ENCODE measurements at places on chromosomes 4 and X.

DNA sequence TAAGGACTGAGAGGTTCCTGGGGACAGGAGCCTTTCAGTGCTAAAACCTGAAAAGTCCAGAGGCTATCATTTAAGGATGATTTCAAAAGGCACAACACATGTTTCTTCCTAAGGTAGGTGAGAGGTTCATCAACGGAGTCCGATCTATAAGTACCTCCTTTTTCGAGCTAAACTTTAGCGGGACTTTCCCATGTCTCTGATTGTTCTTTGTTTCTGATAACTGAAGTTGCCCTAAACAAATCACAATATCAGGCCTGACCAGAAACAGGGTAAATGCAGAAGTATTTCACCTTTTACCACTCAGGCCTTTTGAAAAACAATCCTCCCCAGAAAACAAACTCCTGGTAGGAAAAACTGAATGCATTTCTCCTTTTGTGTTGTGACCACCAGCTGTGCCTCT lies 17.6 kb downstream of the PIR start:
- no peak for DNase-seq

DNA sequence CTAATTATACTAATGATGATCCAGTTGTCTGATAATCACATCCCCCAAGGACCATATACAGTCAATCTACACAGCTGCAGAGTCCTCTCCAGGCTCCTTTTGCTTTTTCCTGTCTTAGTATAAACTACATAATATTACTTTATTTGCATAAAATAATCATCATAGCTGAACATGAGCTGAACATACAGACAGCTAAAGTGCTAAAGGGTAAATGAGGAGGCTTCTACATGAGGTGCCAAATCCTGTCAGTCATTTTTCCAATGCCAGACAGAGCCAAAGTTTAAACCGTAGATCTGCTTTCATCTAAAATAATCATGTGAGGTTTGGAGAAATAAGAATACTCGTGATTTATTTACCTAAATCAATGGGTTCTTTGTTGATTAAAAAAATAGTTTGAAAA lies 1530.1 kb upstream of the PABPC4L start:
- DNase-seq = no peak

DNA sequence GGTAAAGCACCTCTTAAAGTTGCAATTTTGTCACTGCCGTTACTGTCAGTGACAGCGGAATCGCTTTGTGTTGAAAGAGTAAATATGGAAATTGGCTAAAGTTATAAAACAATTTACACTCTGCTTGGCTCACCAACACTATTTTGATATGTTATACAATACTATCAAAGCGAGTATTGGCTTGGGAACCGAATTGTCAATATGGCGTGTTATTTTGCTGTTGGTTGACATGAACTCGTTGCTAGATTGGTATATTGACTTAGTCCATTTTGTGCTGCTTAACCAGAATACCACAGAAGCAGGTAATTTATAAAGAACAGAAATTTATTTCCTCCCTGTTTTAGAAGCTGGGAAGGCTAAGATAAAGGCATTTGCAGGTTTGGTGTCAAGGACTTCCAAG lies 58.6 kb downstream of the DCK start:
- no peak for DNase-seq

GRCh38 chrX:135015523-135016245 lies 6.7 kb downstream of the RTL8B start:
- no peak for DNase-seq

- no peak for DNase-seq
Measured at GRCh38 chr4:90403781-90404180, 276.6 kb downstream of the CCSER1 start.

DNA sequence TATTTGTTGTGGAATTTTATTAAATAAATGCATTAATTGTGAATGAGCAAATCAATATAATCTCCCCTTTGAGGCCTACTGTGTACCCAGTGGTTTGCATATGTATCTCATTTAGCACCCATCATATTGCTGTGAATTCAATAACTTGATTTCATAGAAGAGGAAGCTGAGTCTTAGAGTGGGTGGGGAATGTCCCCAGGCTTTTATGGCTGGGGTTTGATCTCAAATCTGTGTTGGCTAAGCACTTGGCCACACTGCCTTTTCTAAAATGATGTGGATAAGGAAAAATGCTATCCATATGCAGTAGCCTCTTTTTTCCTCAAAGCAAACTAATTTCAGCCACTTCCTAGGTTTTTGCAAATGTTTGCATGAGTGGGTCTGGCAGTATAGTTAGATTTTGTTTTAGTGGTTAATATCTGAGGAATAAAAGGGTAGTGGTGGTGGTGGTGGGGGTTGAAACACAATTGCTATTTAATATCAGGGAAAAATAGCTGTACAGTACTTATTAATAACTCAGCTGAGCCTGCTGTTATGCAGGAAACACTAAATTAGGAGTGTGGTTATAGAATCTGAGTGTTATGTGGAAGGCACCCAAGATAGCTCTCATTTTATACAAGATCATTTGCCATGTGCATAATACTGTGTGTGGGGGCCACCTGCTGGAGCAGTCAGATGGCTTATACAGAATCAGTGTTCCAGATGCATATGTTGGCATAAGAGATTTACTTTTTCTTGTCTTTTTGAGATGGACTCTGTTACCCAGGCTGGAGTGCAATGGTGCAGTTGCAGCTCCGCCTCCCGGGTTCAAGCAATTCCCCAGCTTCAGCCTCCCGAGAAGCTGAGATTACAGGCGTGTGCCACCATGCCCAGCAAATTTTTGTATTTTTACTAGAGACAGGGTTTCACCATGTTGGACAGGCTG lies 108.0 kb downstream of the TMEM131L start:
- no peak for DNase-seq

GRCh38 chrX:31909850-31910572 lies 838.2 kb upstream of the FTHL17 start:
- DNase-seq = no peak

DNA sequence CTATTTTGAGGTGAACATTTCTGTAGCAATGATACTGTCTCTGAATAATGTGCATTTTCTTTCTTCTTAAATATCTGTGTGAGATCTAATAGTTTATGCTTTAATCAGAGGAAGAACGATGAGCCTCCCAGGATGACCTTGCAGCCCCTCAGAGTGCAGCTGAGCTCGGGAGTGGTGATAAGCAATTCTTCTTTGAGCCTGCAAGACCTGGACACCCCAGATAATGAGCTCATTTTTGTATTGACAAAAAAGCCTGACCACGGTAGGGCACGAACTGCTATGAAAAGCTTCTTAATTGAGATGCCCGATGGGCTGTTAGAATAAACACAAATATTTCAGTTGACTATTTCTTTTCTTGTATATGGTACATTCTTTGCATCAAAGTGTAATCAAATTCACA lies 105.0 kb upstream of the ANXA3 start:
- DNase-seq = no peak

Measured in ecto neural progenitor cell (in vitro differentiated cells).